ENCODE measurements at places on chromosomes 7 and 10.
A peak's percentile ranks its signal among the peaks of the same experiment; 100 is the strongest.

- no peak for DNase-seq
Measured at GRCh38 chr10:120683454-120683853, 167.7 kb upstream of the WDR11 start.

DNA sequence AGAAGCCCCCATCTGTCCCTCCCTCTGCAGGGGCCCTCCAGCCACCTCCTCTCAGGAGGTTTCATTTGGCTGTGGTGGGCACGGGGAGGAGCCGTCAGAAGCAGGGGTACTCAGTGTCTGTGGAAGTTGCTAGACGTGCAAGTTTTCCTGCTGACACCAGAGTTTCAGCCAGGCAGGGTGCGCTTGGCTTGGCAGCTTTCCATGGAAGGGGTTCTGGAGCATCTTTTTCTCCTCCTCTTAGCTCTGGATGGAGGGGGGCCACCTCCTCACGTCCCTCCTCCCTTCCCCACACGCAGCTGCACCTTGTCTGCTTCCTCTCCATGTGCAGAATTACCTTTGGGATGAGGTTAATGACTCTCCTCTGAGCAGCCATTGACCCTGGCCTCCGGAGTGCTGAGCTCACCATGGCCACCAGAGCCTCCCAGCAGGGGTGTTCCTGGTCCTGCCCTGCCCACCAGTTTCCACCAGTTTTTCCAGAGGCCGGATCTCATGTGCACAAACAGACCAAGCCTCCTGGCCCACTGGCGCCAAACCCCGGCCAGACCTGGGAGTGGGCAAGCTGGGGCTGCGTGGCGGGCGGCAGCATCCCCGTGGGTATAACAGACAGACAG lies 579.8 kb upstream of the FOXK1 start:
- DNase-seq: peak; percentile 47

DNA sequence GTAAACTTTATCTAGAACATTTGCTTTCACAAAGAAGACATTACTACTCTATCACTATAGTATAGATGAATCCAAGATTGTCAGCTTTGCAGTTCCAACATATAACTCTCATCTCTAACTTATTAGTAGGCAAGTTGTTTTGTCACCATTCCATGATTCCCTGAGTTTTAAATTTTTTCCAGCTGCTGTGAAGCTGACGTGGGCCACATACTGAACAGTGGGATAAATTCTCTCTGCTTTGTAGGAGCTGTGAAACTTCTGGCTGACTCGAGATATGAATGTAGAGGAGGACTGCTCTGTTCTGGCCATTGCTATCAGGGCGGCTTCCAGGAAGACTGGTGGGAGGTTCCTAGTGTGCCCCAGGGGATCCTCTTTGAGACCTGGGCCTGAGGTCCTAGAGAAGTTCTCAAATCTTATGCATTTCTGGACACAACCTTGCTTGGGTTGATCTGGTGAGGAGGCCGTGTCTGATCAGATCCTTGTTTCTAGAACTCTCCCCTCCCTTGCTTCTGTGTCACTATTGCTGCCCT lies 58.0 kb downstream of the LSMEM1 start:
- DNase-seq: no peak

- DNase-seq: no peak
Measured at GRCh38 chr7:139914306-139915267, 85.5 kb downstream of the TBXAS1 start.

DNA sequence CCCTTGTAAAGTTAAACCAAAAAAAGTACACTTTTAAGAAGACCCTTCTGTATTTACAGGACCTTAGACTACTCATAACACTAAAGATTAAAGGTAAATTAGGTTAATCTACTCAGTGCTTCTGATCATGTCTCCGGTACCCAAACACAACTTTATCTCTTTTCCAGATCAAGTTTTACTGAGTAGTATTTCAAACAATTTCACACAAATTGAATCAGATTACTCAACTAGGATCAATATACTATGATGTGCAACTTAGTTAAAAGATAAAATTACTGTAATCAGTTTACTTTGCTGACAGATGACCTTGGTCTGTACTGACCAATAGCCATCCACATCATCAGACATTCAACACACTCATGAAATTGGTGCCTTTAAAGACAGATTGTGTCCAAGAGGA lies 191.4 kb downstream of the SEMA3A start:
- DNase-seq: no peak

DNA sequence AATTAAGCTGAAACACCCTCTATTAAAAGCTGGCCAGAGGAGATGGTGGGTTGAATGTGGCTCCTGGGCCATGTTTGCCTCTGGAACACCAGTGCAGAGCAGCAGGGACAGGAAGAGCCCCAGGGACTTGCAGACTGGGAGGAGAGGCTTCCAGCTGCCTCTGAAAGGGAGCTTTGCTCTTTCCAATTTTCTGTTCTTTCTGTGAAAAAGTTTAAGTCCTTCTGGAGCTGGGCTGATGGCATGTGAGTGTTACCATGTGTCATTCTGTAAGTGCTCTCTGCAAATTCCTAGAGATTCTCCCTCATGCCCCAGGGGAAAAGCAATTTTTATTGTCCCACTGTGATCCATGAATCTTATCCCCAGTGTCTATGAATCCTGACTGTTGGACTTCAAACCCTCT lies 112.8 kb upstream of the LANCL2 start:
- DNase-seq: no peak

Measured in NCI-H510A (cell line).